ENCODE measurements at places on chromosomes 2 and 18.
A peak's percentile ranks its signal among the peaks of the same experiment; 100 is the strongest.

GRCh38 chr2:85628658-85629057 is 12.7 kb downstream of the USP39 start:
- no peak for DNase-seq

DNA sequence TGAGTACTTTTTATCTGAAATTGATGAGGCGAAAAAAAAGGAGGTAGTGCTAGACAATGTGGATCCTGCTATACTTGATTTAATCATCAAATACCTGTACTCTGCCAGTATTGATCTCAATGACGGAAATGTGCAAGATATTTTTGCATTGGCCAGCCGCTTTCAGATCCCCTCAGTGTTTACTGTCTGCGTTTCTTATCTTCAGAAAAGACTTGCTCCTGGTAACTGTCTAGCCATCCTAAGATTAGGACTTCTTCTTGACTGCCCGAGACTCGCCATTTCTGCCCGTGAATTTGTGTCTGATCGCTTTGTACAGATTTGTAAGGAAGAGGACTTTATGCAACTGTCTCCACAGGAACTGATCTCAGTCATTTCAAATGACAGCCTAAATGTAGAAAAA is 453 bp downstream of the KLHL41 start:
- no peak for DNase-seq

DNA sequence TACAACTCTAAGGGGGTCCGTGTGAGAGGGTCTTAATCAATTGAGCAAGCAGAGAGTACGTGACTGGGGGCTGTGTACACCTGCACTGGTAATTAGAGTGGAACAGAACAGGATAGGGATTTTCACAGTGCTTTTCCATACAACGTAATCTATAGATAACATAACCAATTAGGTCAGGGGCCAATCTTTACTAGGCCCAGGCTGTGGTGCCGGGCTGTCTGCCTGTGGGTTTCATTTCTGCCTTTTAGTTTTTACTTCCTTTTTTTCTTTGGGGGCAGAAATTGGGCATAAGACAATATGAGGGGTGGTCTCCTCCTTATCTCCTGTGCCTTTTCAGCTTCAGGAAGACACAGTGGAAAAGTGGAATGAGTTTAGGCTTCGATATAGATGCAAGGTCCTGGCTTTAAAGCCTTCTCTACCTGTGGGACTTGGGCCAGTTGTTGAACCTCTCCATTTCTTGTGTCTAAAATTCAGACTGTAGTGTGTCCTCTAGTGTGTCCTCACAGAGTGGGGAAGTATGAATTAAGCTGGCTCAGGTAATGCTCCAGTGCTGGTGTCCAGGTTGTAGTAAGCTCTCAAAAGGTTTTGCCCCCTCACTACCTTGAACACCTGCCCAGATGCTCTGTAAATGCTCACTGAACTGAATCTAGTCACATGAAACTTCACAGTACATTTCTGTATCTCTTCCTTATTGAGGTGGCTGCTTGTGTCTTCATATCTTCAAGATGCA is 422.8 kb downstream of the SETBP1 start:
- no peak for DNase-seq

GRCh38 chr2:191195021-191195420 is 44.2 kb upstream of the STAT4 start:
- DNase-seq, result no peak

DNA sequence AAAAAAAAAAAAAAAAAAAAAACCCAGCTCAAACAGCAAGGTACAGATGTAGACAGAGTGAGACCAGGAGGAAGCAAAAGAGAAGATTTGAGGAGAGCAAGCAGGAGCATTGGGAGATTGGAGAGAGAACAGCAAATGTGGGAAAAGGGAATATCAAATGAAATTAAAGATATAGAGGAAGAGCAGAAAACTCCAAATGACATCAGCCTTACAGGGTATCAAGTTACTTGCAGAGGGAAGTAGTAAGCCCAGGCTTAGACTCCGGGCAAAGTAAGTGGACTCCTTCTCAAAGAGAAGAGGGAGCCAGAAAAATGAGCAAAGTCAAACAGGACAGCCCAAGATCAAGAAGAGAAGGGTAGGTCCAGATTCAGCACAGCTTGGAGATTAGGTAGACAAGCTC is 93.3 kb upstream of the PPP1CB start:
- peak; percentile 57 for DNase-seq

DNA sequence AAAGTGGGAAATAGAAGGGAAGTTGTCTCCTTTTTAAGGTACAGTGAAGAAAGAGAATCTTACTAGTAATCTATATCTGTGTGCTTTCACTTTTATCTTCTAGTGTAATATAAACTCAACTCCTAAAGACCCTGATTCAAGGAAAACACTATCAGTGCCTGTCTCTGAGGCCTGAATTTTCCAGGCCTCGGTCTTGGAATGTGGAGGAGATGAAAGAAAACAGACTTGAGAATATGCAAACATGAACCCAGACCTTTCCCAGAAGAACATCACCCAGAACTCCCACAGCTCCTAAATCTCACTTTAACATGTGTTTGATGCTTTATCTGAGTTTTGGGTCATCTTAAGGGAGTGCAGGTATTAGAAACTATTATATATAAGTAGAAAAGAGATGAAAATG is 51.8 kb downstream of the EPB41L5 start:
- DNase-seq, result no peak

DNA sequence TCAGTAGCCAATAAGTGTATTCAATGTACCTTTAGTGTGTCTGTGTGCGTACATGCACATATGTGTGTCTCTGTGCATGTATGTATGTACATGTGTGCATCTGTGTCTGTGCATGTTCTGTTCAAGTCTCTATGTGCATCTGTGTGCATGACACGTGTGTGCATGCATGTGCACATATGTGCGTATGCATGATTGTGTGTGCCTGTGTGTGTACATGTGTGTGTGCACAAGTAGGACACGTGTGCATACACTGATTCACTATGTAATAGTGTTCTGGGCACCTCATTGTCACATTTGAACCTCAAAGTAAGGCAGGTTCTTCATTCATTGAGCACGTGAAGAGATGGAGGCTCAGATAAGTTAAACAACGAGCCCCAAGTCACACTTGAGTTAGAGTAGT is 142.6 kb upstream of the COPS8 start:
- DNase-seq, result no peak

- DNase-seq, result no peak
These were observed 243.4 kb upstream of the ID2 start for GRCh38 chr2:8438476-8438875.

- DNase-seq, result no peak
These were observed 116.7 kb downstream of the PRKCE start for GRCh38 chr2:45768208-45768607.

- peak; percentile 75 for DNase-seq
These were observed 48.4 kb upstream of the BCL2L11 start for GRCh38 chr2:111072220-111072871.

GRCh38 chr2:231680992-231681852 is 27.1 kb upstream of the PTMA start:
- peak; percentile 93 for DNase-seq

GRCh38 chr2:40471866-40472265 is 20.0 kb upstream of the SLC8A1 start:
- no peak for DNase-seq

DNA sequence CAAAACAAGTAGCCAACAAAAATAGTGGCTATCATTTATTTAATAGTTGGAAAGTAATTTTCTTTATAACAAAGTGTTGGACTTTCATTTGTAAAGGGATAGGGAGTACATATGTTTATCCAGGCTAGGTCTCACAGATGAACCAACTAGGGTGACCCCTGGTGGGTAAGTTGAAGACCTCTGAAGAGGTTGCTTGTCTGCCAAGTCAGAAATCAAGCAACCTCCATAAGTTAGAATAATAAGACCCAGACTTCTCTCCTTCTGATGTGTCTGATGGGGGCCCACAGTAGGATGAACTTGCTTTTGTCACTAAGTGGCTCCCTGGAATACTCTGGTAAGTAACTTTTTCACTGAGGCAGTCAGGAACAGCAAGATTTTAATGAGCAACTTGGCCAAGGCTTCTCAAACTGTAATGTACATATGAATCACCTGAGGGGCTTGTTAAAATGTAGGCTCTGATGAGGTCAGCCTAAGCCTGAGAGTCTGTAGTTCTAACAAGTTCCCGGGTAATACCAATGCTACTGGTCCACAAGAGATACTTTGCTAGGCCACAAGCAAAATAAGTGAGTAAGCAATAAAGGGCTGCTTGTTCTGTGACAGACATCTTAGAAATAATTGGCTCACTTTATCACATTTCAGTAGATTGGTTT is 319.6 kb downstream of the PIK3C3 start:
- DNase-seq, result peak; percentile 34

- no peak for DNase-seq
These were observed 15.1 kb downstream of the AAK1 start for GRCh38 chr2:69628325-69629021.

- DNase-seq, result peak; percentile 17
These were observed 979 bp downstream of the SLC9A2 start for GRCh38 chr2:102620332-102620731.

DNA sequence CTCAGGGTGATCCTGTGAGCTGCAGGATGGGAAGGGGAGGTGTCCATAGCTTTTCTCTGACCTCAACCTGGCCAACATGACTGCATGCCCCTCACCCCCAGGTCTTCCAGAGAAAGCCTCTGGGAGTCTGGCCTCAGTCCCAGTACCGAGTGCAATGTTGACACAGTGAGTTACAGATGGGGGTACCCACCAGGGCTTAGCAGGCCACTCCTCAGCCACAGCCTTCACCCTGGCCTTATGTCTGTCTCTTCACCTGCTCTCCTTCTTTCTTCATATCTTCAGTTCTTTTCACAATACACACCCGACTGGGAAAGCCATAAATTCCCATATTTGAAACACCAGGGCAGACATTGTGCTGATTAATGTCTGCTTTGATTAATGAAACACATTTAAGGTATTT is 33.5 kb downstream of the AOX1 start:
- peak; percentile 29 for DNase-seq

DNA sequence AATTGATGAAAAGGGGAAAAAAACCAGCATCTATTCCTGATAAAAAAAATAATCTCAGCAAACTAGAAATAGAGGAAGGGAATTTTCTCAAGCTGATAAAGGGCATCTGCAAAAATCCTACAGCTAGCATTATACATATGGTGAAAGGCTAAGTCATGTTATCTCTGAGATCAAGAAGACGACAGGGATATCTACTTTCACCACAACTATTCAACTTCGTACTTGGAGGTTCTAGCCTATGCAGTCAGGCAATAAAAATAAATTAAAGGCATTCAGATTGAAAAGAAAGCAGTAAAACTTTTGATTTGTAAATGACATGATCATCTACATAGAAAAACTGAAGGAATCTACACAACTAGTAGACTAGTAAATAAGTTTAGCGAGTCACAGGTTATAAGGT is 58.2 kb downstream of the CAB39 start:
- DNase-seq, result no peak

DNA sequence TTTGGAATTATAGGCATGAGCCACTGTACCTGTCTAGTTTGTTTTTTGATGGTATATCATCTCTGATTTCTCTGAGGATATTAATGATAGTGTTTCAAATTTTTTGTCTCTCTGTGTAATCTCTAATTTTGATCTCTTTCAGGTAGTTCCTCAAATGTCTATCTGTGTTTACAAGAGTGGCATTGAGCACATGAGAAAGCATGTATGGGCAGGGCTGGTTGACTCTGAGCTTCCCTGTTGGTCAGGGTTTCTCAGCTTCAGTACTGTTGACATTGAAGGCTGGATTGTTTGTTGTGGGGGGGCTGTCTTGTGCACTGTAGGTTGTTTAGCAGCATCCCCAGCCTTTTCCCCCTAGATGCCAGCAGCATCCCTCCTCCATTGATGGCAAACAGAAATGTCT is 79.9 kb downstream of the TMEM247 start:
- DNase-seq, result no peak

- no peak for DNase-seq
These were observed 127.5 kb upstream of the ID2 start for GRCh38 chr2:8554296-8554806.

- DNase-seq, result peak; percentile 49
These were observed 675 bp downstream of the PRKD3 start for GRCh38 chr2:37323781-37324535.

- no peak for DNase-seq
These were observed 177.5 kb downstream of the CD8B2 start for GRCh38 chr2:106664669-106665068.

GRCh38 chr2:170887496-170887895 is 41.6 kb upstream of the GORASP2 start:
- no peak for DNase-seq

GRCh38 chr2:132419941-132420340 is 3.3 kb downstream of the GPR39 start:
- no peak for DNase-seq

- peak; percentile 69 for DNase-seq
These were observed 7.2 kb downstream of the POMC start for GRCh38 chr2:25161055-25161781.

DNA sequence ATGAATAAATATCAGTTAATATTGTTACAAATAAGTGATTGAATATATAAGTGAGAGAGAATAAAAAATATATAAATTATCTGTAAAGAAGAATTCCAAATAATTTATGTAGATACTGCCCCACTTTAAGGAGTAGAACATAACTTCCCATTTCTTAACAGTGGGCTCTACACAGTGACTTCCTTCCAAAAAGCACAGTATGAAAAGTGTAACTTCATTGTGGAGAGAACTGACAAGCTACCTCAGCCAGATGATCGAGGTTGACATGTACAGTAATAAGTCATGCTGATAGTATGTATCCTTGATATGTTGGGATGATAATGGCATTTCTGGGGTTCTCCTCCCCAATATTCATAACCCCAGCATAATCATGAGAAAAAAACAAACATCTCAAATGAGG is 191.9 kb upstream of the FN1 start:
- DNase-seq, result no peak

GRCh38 chr18:31660763-31661162 is 23.6 kb downstream of the B4GALT6 start:
- DNase-seq, result no peak

DNA sequence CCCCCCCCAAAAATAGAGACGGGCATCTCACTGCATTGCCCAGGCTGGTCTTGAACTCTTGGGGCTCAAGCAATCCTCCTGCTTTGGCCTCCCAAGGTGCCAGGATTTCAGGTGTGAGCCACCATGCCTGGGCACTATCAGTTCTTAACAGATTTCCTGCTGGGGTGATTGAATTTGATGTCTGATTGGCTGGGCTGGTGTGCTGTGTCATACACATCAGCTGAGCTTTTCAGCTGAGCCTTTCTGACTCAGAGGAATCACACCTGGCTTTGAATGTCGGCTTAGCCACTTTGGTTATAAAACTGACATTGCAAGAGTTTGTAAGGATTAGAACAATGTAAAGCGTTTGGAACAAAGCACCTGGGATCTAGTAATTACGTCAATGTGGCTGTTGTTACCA is 18.9 kb downstream of the NCAPH start:
- no peak for DNase-seq

DNA sequence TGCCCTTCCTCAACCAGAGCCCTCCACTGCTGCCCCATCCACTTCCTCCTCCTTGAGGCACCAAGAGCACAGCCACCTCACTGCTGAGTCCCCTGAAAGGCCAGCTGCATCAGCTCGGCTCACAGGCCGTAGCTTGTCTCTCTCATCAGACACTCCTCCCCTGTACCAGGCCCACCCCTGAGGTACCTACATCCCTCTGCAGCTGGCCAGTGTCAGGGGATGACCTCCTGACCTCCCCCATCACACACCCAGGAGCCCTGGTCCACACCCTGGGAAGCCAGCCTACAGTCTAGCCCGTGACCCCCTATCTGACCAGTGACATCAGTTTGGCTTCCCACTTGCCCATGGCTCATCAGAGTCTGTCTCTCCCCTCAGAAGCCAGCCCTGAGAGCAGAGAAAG is 205.6 kb downstream of the TNS1 start:
- DNase-seq, result peak; percentile 56

All from lung (tissue), 17 donors.